Activated CD4-positive, alpha-beta T cell treated with anti-CD3 and anti-CD28 coated beads, Interleukin-2, Interleukin-6, amounts not matched to agents 100 ng/mL and 50 ng/mL, durations not matched to agents 16 hours and 8 hours (primary cell): ENCODE measurements at places on chromosomes 4 and X.

DNA sequence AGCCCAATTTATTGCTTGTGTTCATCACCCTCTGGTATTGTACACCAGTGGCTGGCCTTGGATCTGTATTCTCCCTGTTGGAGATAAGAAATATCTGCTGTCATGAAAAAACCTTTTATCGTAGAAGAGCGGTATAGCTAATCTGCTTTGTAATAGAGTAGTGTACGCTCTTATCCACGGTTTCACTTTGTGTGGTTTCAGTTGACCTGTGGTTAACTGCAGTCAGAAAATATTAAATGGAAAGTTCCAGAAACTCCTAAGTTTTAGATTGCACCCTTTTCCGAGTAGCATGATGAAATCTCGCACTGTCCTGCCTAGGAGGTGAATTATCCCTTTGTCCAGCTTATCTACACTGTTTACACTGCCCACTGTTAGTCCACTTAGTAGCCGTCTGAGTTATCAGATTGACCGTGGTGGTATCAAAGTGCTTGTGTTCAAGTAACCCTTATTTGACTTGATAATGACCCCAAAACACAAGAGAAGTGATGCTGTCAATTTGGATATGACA is 42.4 kb downstream of the KDM6A start:
- DNase-seq, result no peak

DNA sequence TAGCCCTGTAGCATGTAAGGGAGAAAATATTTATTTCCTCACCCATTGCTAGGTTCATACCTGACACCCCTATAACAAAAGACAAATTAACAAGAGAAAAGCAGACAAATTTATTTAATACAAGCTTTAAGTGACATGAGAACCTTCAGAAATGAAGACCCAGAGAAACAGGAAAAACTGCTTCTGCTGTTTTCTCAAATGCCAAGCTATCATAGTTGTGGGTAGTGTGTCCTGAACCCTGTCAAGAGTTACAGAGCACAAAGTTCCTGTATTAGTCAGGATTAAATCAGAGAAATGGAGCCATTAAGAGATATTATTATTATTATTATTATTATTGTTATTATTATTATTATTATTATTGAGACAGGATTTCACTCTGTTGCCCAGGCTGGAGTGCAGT is 17.5 kb downstream of the CCDC160 start:
- DNase-seq, result no peak

GRCh38 chr4:54238389-54238788 is 9.3 kb downstream of the PDGFRA start:
- DNase-seq, result no peak

GRCh38 chr4:104907991-104908390 is 238.7 kb upstream of the TET2 start:
- DNase-seq, result no peak

DNA sequence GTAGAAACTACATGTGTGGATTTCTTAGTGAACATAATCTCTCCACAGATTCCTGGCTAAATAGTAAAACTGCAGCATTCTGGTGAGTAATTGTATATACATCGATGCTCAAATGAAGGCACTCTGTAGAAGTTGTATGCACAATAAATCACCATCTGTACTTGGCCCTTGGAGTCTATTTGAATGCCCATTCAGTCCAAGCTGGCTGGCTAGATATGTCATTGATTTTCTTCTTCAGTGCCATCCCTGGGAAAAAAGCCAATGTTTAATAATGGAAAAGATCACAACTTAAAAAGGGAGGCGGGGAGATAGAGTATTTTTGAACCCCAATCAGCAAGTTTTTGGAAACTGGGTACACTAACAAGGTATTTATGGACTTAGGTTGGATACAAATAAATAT is 381.0 kb upstream of the TEX13C start:
- no peak for DNase-seq

DNA sequence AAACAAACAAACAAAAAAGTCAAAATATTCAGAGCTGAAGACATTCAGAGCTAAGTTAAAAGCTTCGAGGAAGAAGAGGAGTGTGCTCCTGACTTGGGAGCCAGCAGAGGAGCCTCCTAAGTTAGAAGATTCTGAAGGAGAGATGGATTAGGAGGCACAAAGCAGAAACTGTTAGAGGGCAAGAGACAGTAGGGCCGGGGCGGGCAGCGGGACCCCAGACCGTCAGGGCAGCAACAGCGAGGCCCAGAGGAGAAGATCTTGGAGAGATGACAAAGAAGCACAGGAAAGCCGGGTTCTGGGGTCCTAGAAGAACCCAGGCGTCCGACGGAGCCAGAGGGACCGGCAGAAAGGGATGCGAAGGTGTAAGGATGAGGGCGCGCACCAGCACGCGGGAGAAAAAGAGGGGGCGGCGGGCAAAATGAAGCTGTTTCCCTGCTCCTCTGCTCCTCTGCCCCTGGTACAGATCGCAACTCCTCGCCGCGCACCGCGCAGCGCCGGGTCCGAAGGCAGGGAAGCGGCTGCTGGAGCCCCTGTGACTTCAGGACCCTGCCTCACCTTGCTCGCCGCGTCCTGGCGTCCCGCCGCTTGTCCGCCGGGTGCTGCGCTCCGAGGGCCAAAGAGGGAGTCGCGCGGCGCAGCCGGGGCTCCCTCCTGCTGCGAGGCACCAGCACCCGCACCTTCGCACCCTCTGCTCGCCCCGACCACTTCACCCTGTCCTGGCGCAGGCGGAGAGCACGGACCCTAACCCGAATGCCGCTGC is 477 bp downstream of the KLHL13 start:
- DNase-seq, result no peak

DNA sequence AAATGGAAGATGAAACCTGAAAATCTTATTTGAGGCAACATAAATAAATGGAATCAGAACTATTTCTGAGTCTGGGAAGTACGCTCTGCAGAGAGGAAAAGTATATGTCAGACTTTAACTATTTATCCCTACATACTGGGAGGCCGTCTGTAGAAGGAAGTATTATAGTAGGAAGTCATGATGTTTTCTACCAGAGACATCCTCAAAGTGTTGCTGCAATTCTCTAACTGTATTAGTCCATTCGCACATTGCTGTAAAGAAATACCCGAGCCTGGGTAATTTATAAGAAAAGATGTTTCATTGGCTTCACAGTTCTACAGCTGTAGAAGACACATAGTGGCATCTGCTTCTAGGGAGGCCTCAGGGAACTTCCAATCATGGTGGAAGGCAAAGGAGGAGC is 88.7 kb upstream of the TBL1X start:
- no peak for DNase-seq
